ENCODE measurements at places on chromosomes 1 and 21.
A peak's percentile ranks its signal among the peaks of the same experiment; 100 is the strongest.

DNA sequence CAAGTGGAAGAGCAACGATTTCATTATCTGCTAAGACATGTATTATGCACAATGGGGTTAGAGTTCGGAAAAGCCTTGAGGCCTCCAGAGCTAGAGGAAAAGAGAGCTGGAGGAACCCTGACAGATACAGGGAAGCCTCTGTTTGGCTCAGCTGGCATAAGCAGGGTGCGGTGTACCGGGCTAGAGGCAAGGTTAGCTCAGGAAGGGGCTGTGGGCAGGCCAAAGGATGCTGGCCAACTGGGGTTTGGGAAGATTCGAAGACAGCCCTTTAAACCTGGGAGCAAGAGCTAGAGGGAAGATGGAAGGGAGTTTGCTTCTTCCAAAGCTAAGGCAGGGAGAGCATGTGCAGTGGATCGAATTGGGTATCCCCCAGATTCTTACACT, 107.6 kb upstream of the TLR5 start:
- DNase-seq = no peak

DNA sequence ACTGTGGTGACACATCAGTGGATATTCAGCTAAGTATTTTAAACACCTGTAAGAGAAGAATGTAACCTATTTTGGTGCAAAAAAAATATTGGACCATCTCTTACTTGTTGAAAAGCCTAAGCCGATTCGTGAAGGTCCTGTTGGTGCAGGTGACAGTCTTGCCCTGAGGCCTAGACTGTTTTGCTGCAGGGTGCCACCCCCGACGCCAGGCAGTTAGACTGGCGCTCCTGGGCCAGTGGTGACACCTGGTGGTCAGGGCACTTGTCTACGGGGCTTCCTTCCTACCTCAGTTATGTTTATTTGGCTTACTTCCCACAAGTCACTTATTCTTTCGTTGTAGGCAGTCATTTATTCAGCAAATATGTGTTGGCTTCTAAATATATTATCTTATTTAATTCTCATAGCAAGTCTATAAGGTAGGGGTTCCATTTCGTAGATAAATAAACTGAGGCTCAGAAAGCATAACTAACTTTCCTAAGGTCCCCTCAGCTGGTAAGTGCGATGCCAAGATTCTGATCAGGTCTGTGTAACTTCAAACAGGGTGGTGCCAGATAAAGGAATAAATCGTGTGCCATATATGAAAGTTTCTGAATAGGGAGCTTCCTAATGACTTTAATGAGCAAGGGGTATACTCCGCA, 1.9 kb downstream of the EEIG2 start:
- no peak for DNase-seq

- peak; percentile 40 for DNase-seq
Observed at GRCh38 chr1:43315963-43316737, 15.4 kb downstream of the TIE1 start.

DNA sequence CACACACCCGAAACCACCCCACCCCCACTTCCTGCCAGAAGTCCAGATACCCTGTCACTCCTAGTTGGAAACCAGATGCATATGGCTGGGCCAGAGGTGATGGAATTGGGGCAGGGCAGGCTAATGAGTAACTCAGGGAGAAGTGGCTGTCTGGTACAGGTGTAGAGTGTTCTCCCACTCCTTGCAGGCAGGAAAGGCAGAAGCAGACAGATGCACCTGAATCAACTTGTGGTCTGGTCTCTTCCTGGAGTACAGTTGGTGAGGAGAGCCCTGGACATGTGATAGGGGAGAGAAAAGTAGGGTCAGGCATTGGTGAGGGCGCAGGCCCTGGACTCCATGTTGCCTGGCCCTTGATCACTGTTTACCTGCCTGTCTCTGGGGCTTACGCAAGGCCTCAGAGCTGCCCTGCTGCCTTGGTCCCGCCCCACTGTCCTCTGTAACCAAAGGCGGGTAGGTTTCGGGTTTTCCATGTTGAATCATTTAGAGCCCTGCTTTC, 2.5 kb downstream of the CGN start:
- DNase-seq = no peak
